Activated CD8-positive, alpha-beta memory T cell treated with anti-CD3 and anti-CD28 coated beads, Interleukin-2, amount 50 U/mL, for 4 hours (primary cell): ENCODE measurements at places on chromosomes 2 and 18.

DNA sequence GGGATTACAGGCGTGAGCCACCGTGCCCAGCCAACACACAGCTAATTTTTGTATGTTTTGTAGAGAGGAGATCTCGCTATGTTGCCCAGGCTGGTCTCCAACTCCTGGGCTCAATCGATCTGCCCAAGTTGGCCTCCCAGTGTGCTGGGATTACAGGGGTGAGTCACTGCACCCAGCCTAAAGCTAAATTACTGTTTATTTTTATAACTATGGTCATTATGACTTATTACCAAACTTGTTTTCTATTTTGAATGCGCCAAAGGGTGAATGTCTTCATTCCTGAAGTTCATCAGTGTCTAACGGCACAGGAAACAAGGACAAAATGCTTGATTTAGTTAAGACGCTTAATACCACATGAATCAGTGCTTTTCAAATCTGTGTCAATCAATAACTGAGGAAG, 38.9 kb upstream of the GREB1L start:
- no peak for DNase-seq

DNA sequence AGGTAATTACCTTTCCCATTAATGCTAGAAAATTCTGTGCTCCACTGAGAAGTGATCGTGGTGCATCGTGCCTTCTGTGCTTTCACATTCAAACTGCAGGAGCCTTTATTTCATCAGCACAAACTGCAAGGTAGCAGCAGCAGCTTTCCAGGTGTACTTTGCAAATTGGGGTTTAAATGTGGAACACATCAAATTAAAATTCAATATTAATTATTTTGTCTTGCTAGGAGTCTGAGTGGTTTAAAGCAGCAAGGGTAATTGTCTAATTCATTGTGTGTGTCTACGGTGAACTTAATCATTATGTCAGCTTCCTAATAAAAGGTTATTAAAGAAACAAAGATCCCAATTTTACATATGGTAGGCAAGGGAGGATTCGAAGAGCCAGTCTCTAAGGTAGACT, 180.8 kb upstream of the ATP5MC3 start:
- DNase-seq, result no peak

DNA sequence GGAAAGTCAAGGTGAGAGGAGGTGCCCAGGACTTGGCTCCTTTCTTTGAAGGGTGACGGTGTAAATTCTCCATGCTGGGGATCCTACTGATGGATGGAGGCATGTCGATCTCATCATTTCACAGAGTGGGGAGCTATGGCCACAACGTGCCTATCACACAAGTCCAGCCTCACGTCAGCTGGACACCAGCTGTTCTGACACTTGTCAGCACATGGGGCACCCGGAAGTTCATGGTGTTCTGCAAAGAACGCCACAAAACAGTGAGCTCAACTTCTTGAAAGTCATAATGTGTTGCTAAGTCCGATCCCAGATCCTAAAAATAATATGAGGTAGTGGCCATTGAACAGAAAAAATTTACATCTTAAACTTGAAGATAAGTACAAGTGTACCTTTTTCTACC, 12.3 kb downstream of the PAX8 start:
- no peak for DNase-seq

GRCh38 chr2:148240838-148241237, 219.9 kb downstream of the MBD5 start:
- no peak for DNase-seq

GRCh38 chr2:137333386-137334165, 568.2 kb downstream of the THSD7B start:
- DNase-seq, result no peak

DNA sequence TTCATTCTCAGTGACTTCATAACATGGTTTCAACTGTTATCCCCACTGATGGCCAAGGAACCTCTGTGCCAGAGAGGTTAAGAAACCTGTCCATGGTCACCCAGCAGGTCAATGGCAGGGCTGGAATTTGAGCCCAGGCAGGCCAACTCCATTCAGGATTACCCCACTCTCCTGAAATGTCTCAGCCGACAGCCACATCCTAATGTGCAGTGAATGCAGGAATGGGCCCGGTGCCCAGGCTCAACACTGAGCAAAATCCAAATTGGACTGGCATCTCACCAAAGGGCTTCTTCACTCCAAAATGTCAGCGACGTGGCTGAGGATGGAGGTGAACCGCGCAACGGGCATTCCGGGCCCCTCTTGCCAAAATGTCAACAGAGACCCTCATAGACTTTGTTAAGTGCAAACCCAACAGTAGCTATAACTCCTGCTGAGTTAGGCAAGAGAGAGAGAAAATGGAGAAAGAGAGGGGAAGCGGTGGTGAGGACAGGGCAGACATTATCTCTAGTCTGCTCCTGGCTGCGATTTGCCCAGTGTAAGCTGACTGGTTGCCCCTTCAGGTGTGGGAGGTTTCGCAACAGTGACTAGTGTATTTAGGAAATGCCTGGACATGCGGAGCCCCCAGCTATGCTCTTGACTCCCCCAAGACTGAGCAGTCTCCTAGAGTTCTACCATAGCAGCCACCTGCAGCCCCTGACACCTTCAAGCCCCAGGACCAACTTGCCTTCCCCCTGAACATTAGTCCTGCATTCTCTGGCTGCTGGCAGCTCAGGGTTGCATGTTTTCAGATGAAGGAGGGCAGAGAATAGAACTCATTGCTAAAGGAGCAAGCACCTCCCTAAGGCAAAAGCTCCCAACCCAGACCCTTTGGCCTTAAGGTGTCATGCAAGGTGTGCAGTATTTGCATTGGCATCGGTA, 167.7 kb downstream of the ANAPC1 start:
- no peak for DNase-seq

- no peak for DNase-seq
These were observed 114.0 kb downstream of the GATA6 start for GRCh38 chr18:22283397-22283796.
